ENCODE measurements at places on chromosomes 3 and 15. TPM values are rescaled to one million over a fixed set of nuclear protein-coding genes. Genes with fewer than 3 reads are reported as not detected.

DNA sequence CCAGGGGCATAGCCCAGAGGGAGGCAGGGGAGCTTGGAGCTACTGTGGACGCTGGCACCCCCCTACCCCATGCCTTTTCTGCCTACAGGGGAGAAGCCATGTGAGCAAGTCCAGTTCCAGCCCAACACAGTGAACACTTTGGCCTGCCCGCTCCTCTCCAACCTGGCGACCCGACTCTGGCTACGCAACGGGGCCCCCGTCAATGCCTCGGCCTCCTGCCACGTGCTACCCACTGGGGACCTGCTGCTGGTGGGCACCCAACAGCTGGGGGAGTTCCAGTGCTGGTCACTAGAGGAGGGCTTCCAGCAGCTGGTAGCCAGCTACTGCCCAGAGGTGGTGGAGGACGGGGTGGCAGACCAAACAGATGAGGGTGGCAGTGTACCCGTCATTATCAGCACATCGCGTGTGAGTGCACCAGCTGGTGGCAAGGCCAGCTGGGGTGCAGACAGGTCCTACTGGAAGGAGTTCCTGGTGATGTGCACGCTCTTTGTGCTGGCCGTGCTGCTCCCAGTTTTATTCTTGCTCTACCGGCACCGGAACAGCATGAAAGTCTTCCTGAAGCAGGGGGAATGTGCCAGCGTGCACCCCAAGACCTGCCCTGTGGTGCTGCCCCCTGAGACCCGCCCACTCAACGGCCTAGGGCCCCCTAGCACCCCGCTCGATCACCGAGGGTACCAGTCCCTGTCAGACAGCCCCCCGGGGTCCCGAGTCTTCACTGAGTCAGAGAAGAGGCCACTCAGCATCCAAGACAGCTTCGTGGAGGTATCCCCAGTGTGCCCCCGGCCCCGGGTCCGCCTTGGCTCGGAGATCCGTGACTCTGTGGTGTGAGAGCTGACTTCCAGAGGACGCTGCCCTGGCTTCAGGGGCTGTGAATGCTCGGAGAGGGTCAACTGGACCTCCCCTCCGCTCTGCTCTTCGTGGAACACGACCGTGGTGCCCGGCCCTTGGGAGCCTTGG, 5.6 kb downstream of the CIB1 start:
- H3K27me3 ChIP-seq = no peaks in the 10 kb centered on the region
- H3K27ac ChIP-seq = no peak overlapping the region
- no peak for DNase-seq

- no peaks in the 10 kb centered on the region for H3K36me3 ChIP-seq
- no peak overlapping the region for H3K4me3 ChIP-seq
- peaks cover 22% of the 10 kb centered on the region for H3K4me1 ChIP-seq
- H3K27ac ChIP-seq = no peak overlapping the region
- peak; percentile 81 for DNase-seq
Measured at GRCh38 chr3:150097588-150097890, 126.8 kb upstream of the PFN2 start.

HTR3C gene
- total RNA-seq = not detected

DNA sequence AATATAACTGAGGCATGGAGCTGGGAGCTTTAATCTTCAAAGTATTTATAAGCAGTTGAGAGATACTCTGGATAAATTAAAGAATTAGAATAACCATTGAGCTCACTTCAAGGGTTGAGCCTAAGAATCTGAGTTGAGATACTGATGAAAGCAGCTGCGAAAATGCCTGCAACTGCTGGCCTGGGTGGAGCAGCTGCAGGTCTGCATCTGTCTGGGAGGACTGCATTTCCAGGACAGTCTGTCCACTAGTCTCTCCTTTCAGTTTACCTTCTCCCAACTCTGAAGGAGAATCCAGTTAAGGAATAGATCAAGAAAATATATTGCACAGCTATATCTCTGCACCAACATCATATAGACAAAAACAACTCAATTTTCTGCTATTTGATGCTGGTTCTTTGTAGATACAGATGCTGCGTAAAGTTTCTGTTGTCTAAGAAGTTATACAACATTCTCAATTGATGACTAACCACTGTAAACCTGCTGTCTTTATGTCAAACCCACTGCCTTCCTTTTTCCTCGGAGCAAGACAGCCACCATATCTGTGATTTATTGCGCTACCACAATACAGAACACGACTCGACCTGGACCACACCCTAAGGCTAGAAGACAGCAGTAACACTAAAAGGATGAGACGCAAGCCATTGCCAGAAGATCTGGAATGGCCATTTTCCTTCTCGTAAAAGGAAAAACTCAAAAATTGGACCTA, 245.1 kb downstream of the MAGI1 start:
- H3K4me1 ChIP-seq = no peaks in the 10 kb centered on the region
- H3K4me3 ChIP-seq = no peak overlapping the region
- no peaks in the 10 kb centered on the region for H3K27me3 ChIP-seq
- H3K27ac ChIP-seq = no peak overlapping the region

DNA sequence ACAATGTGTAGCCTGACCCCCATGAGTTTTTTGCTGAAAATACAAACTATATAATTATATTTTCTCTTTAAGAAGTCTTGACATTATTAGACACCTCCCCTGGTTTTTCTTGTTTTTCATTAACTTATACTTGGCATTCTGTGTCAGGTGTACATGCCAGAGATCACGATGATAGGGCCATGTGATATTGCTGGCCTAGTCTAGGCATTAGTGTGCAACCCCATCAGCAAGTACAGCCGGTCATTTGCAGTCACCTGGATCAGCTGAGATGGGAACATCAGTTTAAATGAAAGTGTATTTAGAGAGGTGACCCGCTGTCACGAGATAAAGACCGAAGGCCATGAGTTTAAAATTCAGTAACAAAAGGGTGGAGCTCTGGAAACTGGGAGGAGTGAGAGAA, 12.6 kb upstream of the SPPL2A start:
- H3K4me3 ChIP-seq = no peak overlapping the region
- no peaks in the 10 kb centered on the region for H3K4me1 ChIP-seq
- no peaks in the 10 kb centered on the region for H3K36me3 ChIP-seq
- H3K27ac ChIP-seq = no peak overlapping the region
- no peaks in the 10 kb centered on the region for H3K27me3 ChIP-seq

SERPINI2 gene
- total RNA-seq = 0.32 TPM

MYH15 gene
- 0.59 TPM for total RNA-seq

- H3K36me3 ChIP-seq = no peaks in the 10 kb centered on the region
- H3K27me3 ChIP-seq = no peaks in the 10 kb centered on the region
- DNase-seq = no peak
- no peaks in the 10 kb centered on the region for H3K4me1 ChIP-seq
Measured at GRCh38 chr3:182508919-182509711, 284.2 kb upstream of the ATP11B start.

- no peaks in the 10 kb centered on the region for H3K4me1 ChIP-seq
- H3K4me3 ChIP-seq = no peak overlapping the region
- peaks cover 2% of the 10 kb centered on the region for H3K27me3 ChIP-seq
- no peak overlapping the region for H3K27ac ChIP-seq
- no peak for DNase-seq
Measured at GRCh38 chr3:194950906-194951628, 265.4 kb downstream of the FAM43A start.

SLC28A1 gene
- not detected for total RNA-seq

DNA sequence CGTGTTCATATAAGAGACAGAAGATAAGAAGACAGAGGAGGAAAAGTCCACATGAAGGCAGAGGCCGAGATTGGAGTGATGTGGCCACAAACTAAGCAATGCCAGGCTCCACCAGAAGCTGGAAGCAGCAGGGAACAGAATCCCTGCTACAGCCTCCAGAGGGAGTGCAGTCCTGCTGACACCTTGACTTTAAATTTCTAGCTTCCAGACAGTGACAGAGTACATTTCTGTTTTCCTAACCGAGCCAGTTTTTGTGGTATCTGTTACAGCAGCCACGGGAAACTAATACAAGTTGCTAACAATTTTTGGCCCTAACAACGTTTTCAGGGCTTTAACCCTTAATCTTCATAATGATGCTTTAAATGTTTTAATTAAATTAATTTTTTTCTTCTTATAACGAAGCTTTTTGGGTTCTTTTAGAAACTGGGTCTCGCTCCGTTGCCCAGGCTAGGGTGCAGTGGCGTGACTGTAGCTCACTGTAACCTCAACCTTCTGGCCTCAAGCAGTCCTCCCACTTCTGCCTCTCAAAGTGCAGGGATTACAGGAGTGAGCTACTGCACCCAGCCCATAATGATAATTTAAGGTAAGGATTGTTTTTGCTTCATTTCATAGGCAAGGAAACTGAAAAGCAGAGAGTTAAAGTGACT, 202.3 kb upstream of the PROK2 start:
- H3K27ac ChIP-seq = no peak overlapping the region
- peaks cover 7% of the 10 kb centered on the region for H3K4me1 ChIP-seq
- H3K4me3 ChIP-seq = no peak overlapping the region
- H3K27me3 ChIP-seq = no peaks in the 10 kb centered on the region
- no peaks in the 10 kb centered on the region for H3K36me3 ChIP-seq

- H3K4me1 ChIP-seq = no peaks in the 10 kb centered on the region
- H3K27me3 ChIP-seq = no peaks in the 10 kb centered on the region
- no peaks in the 10 kb centered on the region for H3K36me3 ChIP-seq
- peak; percentile 78 for DNase-seq
- no peak overlapping the region for H3K27ac ChIP-seq
Measured at GRCh38 chr3:148042663-148043445, 633.7 kb downstream of the ZIC1 start.

DNA sequence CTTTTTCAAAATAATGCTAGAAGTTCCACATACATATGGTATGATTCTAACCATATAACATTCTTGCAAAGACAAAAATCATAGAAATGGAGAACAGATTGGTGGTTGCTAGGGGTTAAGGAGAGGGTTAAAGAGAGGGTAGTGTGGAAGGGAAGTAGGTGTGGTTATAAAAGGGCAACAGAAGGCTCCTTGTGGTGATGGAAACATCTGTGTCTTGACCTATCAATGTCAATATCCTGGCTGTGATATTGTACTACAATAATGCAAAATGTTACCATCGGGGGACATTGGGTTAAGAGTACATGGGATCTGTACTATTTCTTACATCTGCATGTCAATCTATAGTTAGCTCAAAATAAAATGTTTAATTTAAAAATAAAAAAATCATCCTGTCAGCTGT, 67.8 kb upstream of the FSIP1 start:
- no peak overlapping the region for H3K4me3 ChIP-seq
- H3K36me3 ChIP-seq = no peaks in the 10 kb centered on the region
- H3K27ac ChIP-seq = no peak overlapping the region
- no peak for DNase-seq
- no peaks in the 10 kb centered on the region for H3K27me3 ChIP-seq

RAB6B gene
- 60.5 TPM for total RNA-seq

ALPK3 gene
- 6.8 TPM for total RNA-seq

- peaks cover 19% of the 10 kb centered on the region for H3K4me1 ChIP-seq
- no peaks in the 10 kb centered on the region for H3K27me3 ChIP-seq
- H3K27ac ChIP-seq = no peak overlapping the region
Measured at GRCh38 chr3:65836047-65836446, 202.7 kb downstream of the MAGI1 start.

DNA sequence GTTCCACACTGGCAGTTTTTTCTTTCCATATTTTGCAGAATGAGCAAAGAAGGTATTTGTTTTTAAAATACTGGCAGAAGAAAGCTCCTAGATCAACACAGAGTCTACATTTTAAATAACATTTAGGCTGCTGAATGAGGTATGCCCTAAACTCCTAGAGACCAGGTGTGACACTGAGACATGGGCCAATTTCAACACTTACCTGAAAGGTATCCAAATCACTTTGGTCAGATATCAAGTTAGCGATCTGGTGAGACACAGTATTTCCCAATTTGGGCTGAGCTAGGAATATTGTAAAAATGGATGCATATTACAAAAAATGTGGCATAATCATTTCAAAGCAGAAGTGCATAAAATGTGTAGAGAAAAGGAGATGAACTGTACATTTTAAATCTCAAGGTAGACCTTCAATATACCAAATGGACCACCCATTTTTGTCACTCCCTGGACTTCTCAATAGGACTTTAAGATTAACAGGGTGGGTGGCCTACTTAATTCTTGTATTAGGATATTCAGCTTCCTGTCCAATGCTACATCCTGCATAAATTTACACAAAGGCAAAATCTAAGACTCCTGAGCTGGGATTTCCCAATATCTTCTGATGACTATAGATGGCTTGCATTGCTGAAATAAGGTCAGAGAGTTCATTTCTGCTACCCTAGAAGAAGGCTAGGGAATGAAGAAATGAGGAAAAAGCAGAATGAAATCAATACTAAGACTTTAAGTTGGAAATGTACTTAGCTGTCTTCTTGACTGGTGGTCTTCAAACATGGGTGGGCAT, 487.8 kb downstream of the FOXP1 start:
- no peaks in the 10 kb centered on the region for H3K27me3 ChIP-seq
- peaks cover 12% of the 10 kb centered on the region for H3K4me1 ChIP-seq
- no peak for DNase-seq
- H3K4me3 ChIP-seq = no peak overlapping the region

DNA sequence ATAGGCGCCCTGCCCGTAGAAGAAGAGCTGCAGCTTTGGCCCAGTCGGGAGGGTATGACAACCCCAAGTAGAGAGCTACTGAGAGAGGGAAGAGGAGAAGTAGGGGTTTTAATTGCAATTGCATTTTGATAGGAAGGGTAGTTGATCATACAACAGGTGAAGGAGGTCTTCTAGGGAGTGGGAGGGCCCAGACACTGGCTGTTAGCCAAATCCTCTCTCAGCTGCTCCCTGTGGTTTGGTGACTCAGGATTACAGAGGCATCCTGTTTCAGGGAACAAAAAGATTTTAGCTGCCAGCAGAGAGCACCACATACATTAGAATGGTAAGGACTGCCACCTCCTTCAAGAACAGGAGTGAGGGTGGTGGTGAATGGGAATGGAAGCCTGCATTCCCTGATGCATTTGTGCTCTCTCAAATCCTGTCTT, 408.9 kb upstream of the THBS1 start:
- H3K27me3 ChIP-seq = no peaks in the 10 kb centered on the region
- H3K4me3 ChIP-seq = no peak overlapping the region
- peak; percentile 97 for DNase-seq
- H3K27ac ChIP-seq = peak overlapping the region; percentile 79
- H3K4me1 ChIP-seq = peaks cover 14% of the 10 kb centered on the region
- no peaks in the 10 kb centered on the region for H3K36me3 ChIP-seq

RAD51 gene
- total RNA-seq = 3.6 TPM

- DNase-seq = no peak
- no peaks in the 10 kb centered on the region for H3K4me1 ChIP-seq
- H3K27me3 ChIP-seq = no peaks in the 10 kb centered on the region
- H3K27ac ChIP-seq = no peak overlapping the region
- H3K36me3 ChIP-seq = peaks cover 33% of the 10 kb centered on the region
- no peak overlapping the region for H3K4me3 ChIP-seq
Measured at GRCh38 chr3:139521144-139521543, 18.4 kb downstream of the RBP1 start.

All from astrocyte (in vitro differentiated cells and primary cell).